NCI-H1092 (cell line): ENCODE measurements at places on chromosomes 16 and 17.

DNA sequence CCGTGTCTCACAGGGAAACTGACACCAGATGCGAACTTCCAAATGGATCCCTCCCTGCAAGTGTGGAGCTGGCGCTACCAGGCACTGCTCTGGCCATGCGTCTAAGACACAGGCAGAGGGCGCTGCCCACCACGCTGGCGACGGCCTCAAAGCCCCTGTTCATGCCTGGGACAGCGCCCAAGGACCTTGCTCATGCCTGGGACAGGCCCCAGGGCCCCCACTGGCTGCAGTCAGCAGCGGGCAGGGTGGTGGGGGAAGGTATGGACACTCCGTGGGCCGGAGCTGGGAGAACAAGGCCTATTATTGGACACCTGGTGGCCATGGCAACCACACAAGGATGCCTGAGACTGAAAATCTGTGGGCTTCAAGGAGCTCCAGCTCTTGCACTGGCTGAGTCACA is 8.8 kb downstream of the ZG16B start:
- DNase-seq: no peak

DNA sequence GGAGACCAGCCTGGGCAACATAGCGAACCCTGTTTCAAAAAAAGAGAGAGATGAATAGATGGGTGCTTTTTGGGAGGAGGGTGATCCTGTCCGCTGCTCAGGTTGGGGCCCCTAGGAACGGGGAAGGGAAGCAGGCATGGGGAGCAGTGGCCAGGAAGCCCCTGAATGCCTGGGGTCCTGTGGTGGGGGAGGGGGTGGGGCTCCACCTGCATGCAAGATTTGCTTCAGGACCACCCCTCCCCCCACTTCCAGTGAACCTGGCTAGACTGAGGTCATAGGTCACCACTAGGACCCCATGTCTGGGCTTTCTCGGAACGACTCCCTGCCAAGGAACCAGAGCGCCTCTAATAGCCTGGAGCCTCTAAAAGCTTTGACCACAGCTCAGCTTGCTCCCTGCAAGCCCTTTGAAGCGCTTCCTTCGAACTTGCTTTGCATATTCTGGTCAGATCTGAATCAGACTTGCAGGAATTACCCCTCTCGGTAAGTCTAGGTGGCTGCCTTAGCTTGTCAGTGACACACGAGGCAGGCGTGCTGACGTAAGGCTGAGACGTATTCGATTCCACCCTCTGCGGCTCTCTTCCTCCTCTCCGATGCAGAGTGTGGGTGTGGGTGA is 3.7 kb downstream of the SOCS3 start:
- DNase-seq: no peak

GRCh38 chr17:75945211-75945610 is 4.4 kb upstream of the FBF1 start:
- DNase-seq: no peak

DNA sequence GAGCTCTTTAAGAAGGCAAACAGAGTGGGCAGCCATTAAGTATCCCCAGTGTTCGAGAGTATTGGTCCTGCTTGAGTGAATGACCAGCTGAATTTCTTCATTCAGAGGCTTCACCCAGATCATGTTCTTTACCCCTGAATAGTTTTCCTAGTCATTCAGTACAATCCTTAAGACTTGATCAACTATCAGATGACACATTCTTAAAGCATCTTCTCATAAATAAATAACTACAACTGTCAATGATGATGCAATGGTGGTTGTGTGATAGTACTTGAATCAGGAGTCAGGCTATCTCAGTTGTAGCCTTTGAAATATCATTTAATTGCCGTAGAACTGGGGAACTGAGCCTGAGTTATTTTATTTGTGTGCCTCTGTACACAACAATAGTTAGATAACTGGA is 416.8 kb upstream of the CCL2 start:
- DNase-seq: no peak

DNA sequence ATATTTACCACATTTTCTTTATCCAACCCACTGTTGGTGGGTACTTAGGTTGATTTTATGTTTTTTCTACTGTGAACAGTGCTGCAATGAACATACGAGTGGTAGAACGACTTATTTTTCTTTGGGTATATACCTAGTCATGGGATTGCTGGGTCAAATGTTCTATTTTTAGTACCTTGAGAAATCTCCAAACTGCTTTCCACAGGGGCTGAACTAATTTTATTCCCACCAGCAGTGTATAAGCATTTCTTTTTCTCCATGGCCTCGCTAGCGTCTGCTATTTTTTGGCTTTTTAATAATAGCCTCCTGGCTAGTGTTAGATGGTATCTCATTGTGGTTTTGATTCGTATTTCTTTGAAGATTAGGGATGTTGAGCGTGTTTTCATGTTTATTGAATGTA is 202.3 kb downstream of the LGALS9B start:
- no peak for DNase-seq

DNA sequence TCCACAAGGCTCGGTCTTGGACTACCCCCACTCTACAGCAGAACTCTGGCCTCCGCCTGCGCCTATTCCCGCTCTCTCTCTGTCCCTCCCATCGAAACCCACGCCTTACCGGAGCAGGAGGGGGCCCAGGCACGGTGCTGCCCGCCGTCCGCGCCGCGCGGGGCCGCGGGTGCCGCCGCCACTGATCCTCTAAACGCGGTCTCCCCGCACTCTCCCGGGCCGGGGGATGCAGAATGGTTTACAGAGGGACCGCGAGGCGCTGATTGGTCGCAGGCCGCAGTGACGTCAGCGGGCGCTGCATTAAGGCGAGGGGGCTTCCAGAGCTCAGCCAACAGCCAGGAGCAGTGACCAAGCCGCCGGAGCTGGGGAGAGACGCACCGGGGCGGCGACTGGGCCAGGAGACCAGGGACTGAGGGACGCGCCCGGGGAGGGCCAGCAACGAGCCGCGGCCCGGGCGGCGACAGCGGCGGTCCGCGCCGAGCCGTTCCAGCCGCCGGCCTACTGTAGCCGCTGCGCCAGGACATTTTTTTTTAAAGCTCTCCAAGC is 747 bp upstream of the LHX1 start:
- peak; percentile 19 for DNase-seq

DNA sequence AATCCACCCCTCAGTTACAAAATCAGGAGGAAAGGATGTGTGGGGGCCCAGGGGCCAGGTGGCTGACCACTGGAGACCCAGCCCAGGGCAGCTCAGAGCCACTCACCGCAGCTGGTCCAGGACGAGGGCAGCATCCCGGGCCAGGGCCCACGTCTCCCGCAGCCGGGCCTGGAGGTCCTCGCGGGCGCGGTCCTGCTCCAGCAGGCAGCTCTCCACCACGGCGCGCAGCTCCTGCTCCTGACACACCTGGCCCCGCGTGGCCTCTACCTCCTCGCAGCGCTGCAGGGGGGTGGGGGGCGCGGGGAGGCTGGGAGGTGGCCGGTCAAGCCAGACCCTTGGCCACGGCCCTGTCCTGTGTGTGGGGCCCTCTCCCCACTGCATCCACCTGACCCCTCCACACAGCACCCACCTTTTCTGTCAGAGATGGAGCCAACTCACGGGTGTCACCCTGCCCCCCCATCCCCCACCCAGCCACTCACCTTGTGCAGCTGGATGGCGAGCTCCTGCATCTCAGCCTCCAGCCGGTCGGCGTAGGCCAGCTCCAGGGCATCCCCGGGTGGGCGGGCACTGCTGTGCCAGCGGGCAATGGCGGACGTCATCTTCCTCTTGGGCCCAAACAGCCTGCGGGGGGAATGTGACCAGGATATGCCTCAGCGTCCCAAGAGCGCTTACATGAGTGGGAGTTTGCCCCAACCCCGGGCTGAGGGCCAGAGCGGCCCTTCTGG is 5.1 kb downstream of the NUDT16L1 start:
- DNase-seq: no peak

DNA sequence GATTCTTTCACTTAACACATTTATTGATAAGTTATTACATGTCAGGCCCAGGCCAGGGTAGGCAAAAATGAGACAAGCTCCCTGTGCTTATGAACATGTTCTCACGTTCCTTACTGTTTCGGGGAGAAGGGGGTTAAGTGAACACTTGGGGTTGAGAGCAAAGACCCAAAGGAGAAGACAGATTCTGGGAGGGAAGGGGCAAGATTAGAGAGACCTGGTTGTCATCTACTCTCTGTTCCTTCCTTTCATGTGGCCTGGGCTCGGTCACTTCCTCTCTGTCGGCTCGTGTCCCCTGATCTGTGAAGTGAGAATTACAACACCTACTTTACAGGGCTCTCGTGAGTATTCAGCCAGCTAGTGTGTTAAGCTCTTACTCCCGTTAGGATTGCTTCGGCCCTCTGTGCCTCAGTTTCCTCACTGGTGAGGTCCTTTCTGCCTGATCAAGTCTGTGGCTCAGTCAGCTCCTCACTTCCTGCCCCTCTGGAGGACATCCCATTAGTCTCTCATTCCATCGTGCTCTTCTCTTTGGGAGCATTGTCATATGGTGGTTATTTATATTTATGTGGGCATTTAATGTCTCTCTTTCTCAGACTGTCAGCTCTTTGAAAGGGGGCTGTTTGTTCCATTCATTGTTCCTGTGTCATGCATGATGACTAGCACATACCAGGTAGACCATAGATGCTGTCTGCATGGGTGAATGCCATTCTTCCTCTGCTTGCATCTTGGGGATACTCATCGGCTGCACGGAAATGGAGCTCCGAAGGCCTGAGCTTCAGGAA is 38.9 kb downstream of the PLCG2 start:
- DNase-seq: no peak

- no peak for DNase-seq
These were observed 3.8 kb downstream of the HOXB2 start for GRCh38 chr17:48541036-48541576.

- DNase-seq: no peak
These were observed 8.6 kb downstream of the DGKE start for GRCh38 chr17:56842577-56842976.

GRCh38 chr17:3722716-3723115 is 987 bp upstream of the HASPIN start:
- DNase-seq: no peak

DNA sequence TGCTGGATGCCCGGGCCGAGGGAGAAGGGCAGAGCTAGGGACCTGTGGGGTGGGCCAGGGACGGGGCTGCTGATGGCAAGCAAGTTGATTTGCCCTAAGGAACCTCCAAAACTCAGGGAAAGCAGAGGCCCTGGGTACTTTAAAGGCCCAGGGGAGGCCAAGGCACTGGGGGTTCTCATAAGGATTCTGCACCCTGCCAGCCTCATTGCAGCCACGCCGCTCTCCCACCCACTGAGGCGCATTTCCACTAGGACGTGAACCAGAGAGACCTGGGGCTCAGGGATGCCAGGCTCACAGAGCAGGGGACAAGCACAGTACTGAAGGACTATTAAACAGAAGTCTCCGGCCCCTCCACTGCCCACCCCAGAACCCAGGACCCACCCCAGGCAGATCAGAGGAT is 39.4 kb upstream of the RBFOX3 start:
- DNase-seq: no peak

GRCh38 chr17:39104657-39105056 is 46.8 kb downstream of the PLXDC1 start:
- no peak for DNase-seq

- no peak for DNase-seq
These were observed 60.5 kb downstream of the CMIP start for GRCh38 chr16:81505011-81505661.

GRCh38 chr17:20925954-20926353 is 116.9 kb downstream of the USP22 start:
- DNase-seq: no peak

DNA sequence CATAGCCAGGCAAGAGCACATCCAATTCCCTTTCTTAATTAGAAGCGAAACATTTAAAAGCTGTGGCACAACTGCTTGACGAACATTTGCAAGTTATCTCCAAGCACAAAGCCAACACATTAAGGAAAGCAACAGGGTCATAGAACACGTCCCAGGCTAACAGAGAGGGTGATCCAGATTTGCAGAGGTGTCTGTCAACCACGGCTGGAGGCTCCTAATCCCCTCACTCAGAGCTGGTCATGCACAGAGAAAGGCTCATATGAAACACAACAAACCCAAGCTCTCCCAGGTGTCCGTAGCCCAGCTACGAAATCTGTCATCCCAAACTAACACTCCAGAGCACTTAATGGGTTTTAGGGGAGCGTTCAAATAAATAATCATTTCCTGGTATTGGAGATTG is 276.1 kb downstream of the SLC39A11 start:
- no peak for DNase-seq

- no peak for DNase-seq
These were observed 109.0 kb upstream of the CACNG5 start for GRCh38 chr17:66725956-66726355.

DNA sequence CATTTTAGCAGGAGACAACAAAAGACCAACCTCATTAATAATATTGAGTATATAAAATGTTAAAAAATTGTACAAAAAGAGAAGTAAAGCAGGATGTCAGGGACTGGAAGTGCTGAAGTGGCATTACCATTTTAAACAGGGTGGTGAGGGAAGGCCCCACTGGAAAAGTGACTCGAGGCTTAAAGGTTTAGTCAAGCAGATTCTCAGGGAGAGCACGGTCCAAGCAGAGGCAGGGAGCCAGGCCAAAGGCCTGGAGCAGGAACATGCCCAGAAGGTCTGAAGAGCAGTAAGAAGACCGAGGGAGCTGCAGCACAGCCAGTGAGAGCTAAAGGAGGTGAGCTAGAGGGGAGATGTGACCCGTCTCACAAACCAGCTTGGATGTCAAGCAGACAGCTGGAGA is 7.6 kb downstream of the XPO6 start:
- no peak for DNase-seq

DNA sequence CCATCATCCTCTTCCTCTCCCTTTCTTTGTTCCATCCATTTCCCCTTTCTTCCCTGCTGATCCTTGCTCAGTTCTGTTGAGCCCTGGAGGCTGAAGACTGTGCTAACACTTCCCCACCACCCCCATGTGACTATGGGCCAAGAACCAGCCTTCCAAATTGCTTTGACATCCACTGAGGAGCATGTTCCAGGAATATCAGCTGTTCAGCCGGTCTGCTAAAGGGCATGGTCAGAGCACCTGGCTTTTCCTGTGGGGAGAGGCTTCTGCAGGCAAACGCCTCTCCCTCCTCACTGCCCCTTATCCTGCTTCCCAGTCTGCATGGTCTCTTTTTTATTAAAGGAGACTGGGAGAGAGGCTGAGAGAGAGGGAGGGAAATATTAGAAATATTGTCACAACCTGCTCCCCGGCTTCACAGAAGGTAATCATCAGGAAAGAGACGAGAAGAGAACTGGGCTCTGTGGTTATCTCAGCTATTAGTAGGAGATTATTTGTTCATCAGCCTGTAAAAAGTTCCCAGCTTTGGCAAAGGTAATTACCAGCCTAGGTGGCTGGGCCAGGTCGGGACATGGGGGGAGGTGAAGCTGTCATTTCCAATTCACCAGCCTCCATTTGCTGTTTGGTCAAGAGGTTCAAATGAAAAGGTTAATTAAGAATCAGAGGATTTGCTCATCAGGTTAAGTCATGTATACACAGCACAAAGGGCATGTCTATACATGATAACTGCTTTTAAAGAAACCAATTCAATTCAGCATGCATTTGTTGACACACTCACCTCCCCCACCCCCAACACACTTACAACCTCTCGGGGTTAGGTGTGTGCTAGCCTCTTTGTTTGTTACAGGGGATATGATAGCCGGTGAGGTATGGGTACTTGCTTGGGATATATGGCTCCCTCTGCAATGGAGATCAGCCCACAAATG is 83.7 kb upstream of the CRHR1 start:
- no peak for DNase-seq

GRCh38 chr16:6143020-6143419 is 1045.4 kb upstream of the EEF2KMT start:
- no peak for DNase-seq

- no peak for DNase-seq
These were observed 432 bp upstream of the SLC46A1 start for GRCh38 chr17:28406473-28406814.
